ENCODE measurements at places on chromosomes 6 and 20.

- H3K4me1 ChIP-seq: peaks cover 11% of the 10 kb centered on the region
- peaks cover 4% of the 10 kb centered on the region for H3K36me3 ChIP-seq
- DNase-seq: no peak
Measured at GRCh38 chr6:2524090-2524489, 226.6 kb downstream of the MYLK4 start.

- H3K4me3 ChIP-seq: no peak overlapping the region
- no peak overlapping the region for H3K27ac ChIP-seq
- no peaks in the 10 kb centered on the region for H3K36me3 ChIP-seq
- no peaks in the 10 kb centered on the region for H3K27me3 ChIP-seq
- peaks cover 13% of the 10 kb centered on the region for H3K4me1 ChIP-seq
- DNase-seq: no peak
Measured at GRCh38 chr6:109028439-109028838, 66.2 kb downstream of the SESN1 start.

GRCh38 chr20:42949950-42950349 lies 239.8 kb downstream of the PTPRT start:
- H3K27me3 ChIP-seq: no peaks in the 10 kb centered on the region
- DNase-seq: no peak
- no peak overlapping the region for H3K27ac ChIP-seq

- H3K27me3 ChIP-seq: no peaks in the 10 kb centered on the region
- H3K4me1 ChIP-seq: no peaks in the 10 kb centered on the region
- H3K27ac ChIP-seq: no peak overlapping the region
- no peak overlapping the region for H3K4me3 ChIP-seq
- no peak for DNase-seq
- no peaks in the 10 kb centered on the region for H3K36me3 ChIP-seq
Measured at GRCh38 chr6:46412662-46413061, 78.6 kb downstream of the RCAN2 start.

DNA sequence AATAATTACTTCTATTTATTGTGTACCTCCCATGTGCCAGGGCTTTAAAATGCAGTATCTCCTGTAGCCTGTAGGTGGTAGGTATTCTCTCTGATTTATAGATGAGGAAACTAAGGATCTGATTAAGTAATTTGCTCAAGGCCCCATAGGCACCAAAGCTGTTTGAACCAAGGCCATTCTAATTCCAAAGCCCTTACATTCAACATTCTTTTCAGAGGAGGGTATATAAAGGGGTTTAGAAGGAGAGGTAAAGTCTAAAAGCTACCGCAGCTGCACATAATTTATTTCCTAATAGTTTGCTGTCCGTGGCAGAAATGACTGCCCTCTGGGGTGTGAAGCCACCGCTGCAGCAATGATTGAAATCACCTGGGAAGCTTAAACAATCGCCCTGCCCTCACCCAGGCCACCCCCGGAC lies 95.0 kb upstream of the FAM8A1 start:
- H3K27me3 ChIP-seq: no peaks in the 10 kb centered on the region
- DNase-seq: peak; percentile 15
- peak overlapping the region; percentile 84 for H3K27ac ChIP-seq
- peaks cover 28% of the 10 kb centered on the region for H3K4me1 ChIP-seq

DNA sequence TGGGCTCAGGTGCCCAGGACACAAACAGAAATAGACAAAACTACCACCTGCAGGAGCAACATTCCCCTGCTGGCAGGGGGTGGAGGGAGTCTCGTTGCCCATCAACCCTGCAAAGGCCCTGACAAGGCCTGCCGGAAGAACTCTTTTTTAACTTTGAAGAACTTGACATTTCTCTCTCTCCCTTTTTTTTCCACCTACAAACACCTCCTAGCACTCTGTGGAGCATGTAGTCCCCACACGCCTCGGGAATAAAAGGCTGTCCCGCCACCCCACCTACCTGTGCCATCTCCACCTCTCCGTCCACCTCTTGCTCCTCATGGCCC lies 54.8 kb downstream of the GNAS-AS1 start:
- no peaks in the 10 kb centered on the region for H3K36me3 ChIP-seq
- no peaks in the 10 kb centered on the region for H3K4me1 ChIP-seq
- no peak for DNase-seq
- no peak overlapping the region for H3K27ac ChIP-seq
- peaks cover 62% of the 10 kb centered on the region for H3K27me3 ChIP-seq

GRCh38 chr6:170003027-170003426 lies 251.6 kb downstream of the ERMARD start:
- no peaks in the 10 kb centered on the region for H3K4me1 ChIP-seq
- DNase-seq: no peak
- H3K4me3 ChIP-seq: no peak overlapping the region

DNA sequence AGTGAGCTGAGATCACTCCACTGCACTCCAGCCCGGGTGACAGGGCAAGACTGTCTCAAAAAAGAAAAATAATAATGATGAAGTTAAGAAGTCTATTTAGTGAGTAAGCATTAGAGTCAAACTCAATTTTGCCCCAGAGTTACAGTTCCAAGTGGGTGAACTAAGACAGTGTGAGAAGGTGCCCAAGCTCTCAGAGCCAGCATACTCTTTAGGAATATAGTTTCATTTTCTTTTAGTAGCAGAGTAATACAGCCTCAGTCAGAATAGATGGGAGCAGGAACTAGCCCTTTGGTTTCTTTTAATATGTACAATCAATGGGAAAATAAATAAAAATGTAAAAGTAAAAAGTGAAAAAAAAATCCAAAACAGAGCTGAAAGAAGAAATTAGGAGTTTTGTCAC lies 87.0 kb upstream of the ADGRF1 start:
- H3K4me1 ChIP-seq: peaks cover 14% of the 10 kb centered on the region
- H3K27me3 ChIP-seq: peaks cover 5% of the 10 kb centered on the region
- no peak overlapping the region for H3K4me3 ChIP-seq
- no peak for DNase-seq

GRCh38 chr6:15521582-15521981 lies 141.2 kb downstream of the DTNBP1 start:
- H3K4me1 ChIP-seq: no peaks in the 10 kb centered on the region
- no peak for DNase-seq
- no peak overlapping the region for H3K4me3 ChIP-seq

- peaks cover 7% of the 10 kb centered on the region for H3K27me3 ChIP-seq
- no peaks in the 10 kb centered on the region for H3K36me3 ChIP-seq
- H3K4me1 ChIP-seq: peaks cover 32% of the 10 kb centered on the region
- no peak for DNase-seq
- peak overlapping the region; percentile 42 for H3K27ac ChIP-seq
Measured at GRCh38 chr6:158559338-158559894, 475 bp upstream of the TMEM181 start.

DNA sequence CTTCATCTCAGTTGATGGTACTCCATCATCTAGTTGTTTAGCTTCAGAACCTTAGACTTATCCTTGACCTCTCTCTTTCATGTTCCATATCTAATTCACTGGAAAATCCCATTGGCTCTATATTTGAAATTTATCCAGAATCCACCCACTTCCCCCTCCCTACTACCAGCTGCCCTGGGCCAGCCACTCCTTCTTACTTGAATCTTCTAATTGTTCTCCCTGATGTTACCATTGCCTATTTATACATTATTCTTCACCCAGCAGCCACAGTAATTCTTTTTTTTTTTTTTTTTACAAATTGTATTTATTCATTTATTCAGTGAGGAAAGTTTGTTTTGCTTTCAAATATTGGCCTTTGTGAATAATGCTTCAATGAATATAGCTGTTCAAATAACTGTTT lies 8.2 kb downstream of the SEC23B start:
- H3K4me1 ChIP-seq: peaks cover 6% of the 10 kb centered on the region
- H3K36me3 ChIP-seq: peaks cover 22% of the 10 kb centered on the region
- peaks cover 2% of the 10 kb centered on the region for H3K27me3 ChIP-seq

GRCh38 chr6:13662651-13663334 lies 47.7 kb downstream of the NOL7 start:
- H3K4me3 ChIP-seq: no peak overlapping the region
- no peak overlapping the region for H3K27ac ChIP-seq
- DNase-seq: no peak
- peaks cover 65% of the 10 kb centered on the region for H3K4me1 ChIP-seq

DNA sequence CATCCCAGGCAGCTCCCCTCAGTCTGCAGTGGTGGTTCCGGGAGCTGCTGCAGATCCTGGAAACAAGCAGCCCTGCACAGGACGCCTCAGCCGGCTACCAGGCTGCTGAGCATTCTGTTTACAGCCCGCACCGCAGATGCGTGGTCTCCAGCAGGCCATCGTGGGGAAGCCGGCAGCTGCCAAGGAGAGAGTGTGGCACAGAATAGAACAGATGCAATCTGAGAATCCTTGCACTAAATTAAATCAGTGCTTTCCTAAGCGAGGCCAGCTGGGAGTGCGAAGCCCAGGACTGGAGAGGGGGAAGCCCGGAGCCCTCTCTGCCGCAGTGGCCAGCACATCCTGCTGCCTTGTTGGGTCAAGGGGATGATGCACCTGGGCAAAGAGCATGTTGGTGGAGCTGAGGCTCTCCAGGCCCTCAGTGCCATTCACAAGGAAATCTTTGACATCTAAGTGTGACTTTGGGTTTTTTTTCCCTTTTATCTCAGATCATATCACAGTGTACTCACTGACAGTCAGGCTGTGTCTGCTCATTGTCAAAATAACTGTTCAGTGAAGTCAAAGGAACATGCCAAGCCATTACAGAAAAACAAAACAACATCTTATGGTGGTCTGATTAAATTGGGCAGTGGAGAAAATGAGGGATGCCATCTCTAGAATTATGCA lies 118.1 kb downstream of the SYNDIG1 start:
- H3K27ac ChIP-seq: no peak overlapping the region
- no peak overlapping the region for H3K4me3 ChIP-seq
- no peak for DNase-seq
- peaks cover 40% of the 10 kb centered on the region for H3K27me3 ChIP-seq
- no peaks in the 10 kb centered on the region for H3K4me1 ChIP-seq

DNA sequence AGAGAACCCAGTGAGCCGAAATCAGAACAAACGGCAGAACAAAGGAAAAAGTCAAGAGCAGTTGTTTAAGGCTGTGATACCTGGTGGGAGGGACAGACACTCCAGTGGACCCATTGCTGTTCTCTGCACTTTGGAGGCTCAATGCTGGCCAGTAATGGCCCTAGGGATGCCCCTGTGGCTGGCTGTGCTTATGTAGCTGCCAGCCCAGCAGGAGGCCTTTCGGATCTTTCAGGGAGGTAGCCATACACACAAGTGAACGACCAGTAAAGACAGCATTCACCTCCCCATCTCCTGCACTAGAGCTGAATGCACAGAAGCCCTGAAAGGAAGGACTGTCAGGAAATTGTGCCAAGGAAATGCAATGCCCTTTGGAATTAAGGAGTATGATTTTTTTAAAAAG lies 34.3 kb downstream of the GPLD1 start:
- DNase-seq: no peak
- no peak overlapping the region for H3K27ac ChIP-seq
- H3K36me3 ChIP-seq: no peaks in the 10 kb centered on the region
- no peak overlapping the region for H3K4me3 ChIP-seq
- H3K4me1 ChIP-seq: no peaks in the 10 kb centered on the region

- no peak for DNase-seq
- H3K4me1 ChIP-seq: peaks cover 9% of the 10 kb centered on the region
- H3K27ac ChIP-seq: no peak overlapping the region
- no peaks in the 10 kb centered on the region for H3K36me3 ChIP-seq
Measured at GRCh38 chr20:49750611-49751396, 37.1 kb upstream of the B4GALT5 start.

DNA sequence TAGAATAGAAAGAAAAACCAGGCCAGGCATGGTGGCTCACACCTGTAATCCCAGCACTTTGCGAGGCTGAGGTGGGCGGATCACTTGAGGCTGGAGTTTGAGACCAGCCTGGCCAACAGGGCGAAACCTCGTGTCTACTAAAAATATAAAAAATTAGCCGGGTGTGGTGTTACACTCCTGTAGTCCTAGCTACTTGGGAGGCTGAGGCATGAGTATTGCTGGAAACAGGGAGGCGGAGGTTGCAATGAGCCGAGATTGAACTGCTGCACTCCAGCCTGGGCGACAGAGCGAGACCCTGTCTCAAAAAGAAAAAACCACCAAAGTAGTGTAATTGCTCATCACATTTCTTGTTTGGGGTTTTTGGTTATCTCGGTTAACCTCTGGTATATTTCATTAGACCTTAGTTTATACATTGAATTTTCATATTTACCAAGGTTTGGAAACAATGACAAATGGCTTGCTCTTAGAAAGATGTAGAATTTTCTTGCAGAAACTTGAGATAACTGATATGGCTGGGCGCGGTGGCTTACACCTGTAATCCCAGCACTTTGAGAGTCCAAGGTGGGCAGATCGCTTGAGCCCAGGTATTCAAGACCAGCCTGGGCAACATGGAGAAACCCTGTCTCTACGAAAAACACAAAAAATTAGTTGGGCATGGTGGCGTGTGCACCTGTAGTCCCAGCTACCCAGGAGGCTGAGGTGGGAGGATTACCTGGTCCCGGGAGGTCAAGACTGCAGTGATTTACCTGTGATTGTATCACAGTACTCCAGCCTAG lies 14.2 kb downstream of the ITCH start:
- no peak overlapping the region for H3K4me3 ChIP-seq
- peaks cover 13% of the 10 kb centered on the region for H3K4me1 ChIP-seq
- no peak for DNase-seq
- H3K27ac ChIP-seq: no peak overlapping the region
- no peaks in the 10 kb centered on the region for H3K36me3 ChIP-seq

- no peaks in the 10 kb centered on the region for H3K27me3 ChIP-seq
- no peak overlapping the region for H3K27ac ChIP-seq
- no peaks in the 10 kb centered on the region for H3K36me3 ChIP-seq
Measured at GRCh38 chr6:166179704-166180103, 12.1 kb upstream of the TBXT start.

DNA sequence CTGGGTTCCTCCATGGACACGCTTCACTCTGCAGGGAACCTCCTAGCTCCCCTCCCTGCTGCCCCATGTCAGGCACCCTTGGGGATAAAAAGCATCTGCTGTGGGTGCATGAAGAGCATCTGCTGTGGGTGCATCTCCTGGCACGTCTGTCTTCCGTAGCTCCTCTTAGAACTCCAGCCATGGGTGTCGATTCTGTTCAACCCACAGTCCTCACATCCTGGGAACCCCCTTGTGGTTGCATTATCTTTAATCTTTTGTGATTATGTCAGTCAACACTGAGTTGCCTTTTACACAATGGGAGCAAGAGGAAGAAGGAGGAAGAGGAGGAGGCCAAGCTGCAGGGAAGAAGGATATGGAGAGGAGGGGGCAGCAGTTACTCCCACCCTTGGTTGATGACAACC lies 24.1 kb upstream of the CCR6 start:
- DNase-seq: no peak
- H3K36me3 ChIP-seq: peaks cover 4% of the 10 kb centered on the region

DNA sequence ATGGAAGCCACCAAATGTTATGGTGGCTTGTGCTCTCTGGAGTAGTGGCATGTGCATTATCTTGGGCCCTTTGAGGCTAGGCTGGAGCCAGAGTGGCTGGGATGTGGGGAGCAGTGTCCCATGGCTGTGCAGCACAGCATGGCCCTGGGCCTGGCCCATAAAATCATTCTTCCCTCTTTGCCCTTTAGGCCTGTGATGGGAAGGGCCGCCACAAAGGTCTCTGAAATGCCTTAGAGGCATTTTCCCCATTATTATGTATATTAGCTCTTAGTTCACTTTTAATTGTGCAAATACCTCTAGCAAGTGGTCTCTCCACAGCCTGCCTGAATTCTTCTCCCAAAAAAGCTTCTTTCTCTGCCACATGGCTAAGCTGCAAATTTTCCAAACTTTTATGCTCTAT lies 297.3 kb upstream of the IRAK1BP1 start:
- no peak overlapping the region for H3K27ac ChIP-seq
- H3K36me3 ChIP-seq: peaks cover 7% of the 10 kb centered on the region
- no peaks in the 10 kb centered on the region for H3K27me3 ChIP-seq
- no peak for DNase-seq
